Skin of body (tissue), 3 donors: ENCODE measurements at places on chromosomes 11 and 22. TPM values are rescaled to one million over a fixed set of nuclear protein-coding genes. Genes with fewer than 3 reads are reported as not detected.

DNA sequence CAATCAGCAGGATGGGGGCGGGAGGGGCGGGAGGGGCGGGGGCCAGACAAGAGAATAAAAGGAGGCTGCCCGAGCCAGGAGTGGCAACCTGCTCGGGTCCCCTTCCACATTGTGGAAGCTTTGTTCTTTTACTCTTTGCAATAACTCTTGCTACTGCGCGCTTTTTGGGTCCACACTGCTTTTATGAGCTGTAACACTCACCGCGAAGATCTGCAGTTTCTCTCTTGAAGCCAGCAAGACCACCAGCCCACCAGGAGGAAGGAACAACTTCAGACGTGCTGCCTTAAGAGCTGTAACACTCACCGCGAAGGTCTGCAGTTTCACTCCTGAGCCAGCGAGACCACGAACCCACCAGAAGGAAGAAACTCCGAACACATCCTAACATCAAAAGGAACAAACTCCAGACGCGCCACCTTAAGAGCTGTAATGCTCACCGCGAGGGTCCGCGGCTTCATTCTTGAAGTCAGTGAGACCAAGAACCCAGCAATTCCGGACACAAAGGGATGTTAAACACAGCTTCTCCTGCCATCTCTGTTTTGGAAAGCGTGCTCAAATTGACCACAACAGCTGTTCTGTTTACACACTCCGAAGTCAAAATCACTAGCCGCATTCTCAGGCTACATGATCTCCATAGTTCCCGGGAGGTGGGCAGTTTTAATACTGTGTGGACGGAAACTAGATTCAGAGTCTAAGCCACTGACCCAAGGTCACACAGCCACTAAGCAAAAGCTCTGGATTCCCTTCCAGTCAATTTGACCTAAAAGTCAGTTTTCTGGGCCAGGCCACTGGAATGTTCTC, 11.9 kb downstream of the PLAAT2 start:
- DNase-seq, result no peak

- DNase-seq, result no peak
Observed at GRCh38 chr22:29994027-29994715, 86.1 kb upstream of the HORMAD2 start.

- no peak for DNase-seq
Observed at GRCh38 chr11:68002575-68002937, 1.3 kb downstream of the UNC93B1 start.

Gene OR6T1
- total RNA-seq, result not detected

Gene MS4A6E
- total RNA-seq, result not detected

Gene ALG12
- total RNA-seq, result 7.9 TPM

GRCh38 chr11:64868904-64869570, 9.4 kb downstream of the EHD1 start:
- peak; percentile 16 for DNase-seq
